ENCODE measurements at places on chromosomes 1 and 21. TPM values are rescaled to one million over a fixed set of nuclear protein-coding genes. Genes with fewer than 3 reads are reported as not detected.

GRCh38 chr1:233509526-233509925, 104.4 kb upstream of the KCNK1 start:
- DNase-seq: no peak

- peak; percentile 74 for DNase-seq
Observed at GRCh38 chr1:20521960-20522861, 14.3 kb upstream of the MUL1 start.

- peak; percentile 63 for DNase-seq
Observed at GRCh38 chr21:35511696-35512162, 462.6 kb upstream of the RUNX1 start.

NCAM2 gene
- total RNA-seq: 0.40 TPM

- peak; percentile 55 for DNase-seq
Observed at GRCh38 chr1:16013220-16013907, 4.5 kb downstream of the HSPB7 start.

GRCh38 chr1:232428786-232429530, 201.0 kb downstream of the SIPA1L2 start:
- DNase-seq: peak; percentile 49

DNA sequence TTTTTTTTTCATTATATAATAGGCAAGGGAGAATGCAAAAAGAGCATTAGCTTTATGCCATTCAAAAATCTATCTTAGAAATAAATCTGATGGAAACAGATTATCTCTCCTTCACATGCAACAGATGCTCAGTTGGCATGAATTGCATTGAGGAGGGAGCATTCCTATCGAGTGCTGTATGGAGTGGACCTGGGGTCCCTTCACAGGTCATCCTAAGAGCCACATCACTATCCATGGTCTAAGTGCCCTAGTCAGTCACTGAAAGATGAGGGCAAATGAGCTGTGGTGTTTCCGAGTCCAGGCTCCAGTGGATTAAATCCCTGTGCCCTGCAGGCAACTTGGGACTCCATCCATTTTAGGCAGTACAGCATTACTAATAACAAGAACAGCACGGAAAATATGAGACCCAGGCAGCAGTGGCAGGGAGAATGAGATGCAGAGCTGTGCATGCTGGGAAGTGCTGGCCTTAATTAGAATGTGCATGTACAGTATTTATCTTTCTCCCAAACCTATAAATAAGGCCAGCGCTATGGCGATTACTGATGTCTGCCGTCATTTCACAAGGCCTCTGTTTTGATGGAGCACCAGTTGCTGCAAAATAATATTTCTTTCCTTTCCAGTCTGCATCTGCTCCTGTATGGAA, 512.3 kb upstream of the PLXNA2 start:
- no peak for DNase-seq

A3GALT2 gene
- not detected for total RNA-seq

- DNase-seq: peak; percentile 30
Observed at GRCh38 chr1:202274611-202275010, 67.1 kb downstream of the UBE2T start.

C1QTNF12 gene
- total RNA-seq: 0.57 TPM

PLA2G5 gene
- total RNA-seq: not detected

DNA sequence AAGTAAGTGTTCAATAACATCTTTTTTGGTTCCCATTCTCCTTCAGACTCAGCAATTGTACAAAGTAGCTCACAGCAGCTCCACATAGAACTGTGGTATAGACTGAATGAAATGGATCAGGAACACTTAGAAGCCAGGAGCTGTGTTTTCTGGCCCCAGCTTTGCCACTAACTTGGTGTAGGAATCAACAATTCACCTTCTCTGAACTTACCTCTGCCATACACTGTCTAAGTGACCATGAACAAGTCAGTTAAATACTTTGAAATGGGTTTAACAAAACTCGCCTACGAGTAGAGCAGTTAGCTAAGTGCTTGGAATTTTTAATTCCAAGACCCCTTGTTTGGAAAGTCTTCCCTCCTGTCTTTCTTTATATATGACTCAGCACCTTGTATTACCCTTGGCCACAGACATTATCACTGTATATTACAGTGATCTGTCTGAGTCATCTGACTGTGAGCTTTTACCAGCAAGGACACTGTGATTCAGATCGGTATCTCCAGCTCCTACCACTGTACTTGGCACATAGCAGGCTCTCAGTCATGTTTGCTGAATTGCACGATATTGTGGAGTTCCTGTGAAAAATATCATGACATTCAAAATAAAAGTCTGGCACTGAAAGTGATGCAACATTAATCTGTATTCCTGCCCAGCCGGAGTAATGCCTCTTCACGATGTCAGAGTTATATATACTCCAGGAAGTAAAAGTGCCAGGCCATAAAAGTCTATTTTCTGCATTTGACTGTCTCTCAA, 101.7 kb upstream of the BEND5 start:
- peak; percentile 67 for DNase-seq

CACNA1S gene
- total RNA-seq: 0.17 TPM

HTR6 gene
- total RNA-seq: not detected

CLCA2 gene
- 0.26 TPM for total RNA-seq

DNA sequence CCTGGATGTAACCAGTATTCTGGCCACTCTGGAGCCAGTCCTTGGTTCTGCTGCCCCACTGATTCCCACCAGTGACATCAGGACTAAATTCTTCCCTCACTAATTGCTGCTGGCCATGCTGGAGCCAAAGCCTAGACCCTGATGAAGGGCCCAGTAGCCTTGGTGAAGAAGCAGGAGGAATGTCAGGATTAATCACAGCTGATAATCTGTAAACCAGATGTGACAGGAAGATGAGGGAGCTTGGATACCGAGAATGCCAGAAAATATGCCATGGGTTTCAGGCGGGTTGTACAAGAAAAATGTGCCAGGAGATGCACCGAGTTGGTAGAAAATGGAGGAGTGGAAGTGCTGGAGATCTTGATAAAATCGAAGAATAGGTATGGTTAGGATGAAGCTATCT, 119.0 kb upstream of the PPP2R5A start:
- DNase-seq: no peak

GOLT1A gene
- not detected for total RNA-seq

DNA sequence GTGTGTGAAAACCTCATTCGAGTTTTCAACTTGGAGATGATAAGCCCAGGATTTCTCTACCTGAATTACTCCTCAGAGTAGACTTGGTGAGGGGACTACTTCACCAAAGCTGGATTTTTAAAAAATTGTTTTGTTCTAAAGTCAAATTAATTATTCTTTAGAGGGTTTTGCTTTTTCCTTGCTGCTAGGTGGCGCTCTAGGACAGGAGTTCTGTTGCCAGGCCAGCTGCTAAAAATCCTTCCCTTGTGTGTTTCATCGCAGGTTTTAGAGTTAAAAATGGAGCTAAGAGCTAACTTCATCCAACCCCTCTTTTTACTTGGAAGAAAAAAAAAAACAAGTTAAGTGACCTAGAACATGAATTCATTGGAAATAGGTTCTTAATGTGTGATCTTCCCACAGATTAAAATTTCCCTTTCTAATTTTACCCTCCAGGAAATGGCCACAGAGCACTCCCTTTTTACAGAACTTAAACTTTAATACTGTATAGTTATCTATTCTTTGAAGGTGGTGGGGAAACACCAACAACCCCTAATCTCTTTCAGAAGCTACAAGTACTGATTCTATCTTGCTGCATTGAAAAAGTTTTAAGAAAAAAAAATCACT, 36.7 kb upstream of the FAM163A start:
- DNase-seq: peak; percentile 57

- DNase-seq: peak; percentile 52
Observed at GRCh38 chr1:171742577-171742922, 685 bp upstream of the VAMP4 start.

DNA sequence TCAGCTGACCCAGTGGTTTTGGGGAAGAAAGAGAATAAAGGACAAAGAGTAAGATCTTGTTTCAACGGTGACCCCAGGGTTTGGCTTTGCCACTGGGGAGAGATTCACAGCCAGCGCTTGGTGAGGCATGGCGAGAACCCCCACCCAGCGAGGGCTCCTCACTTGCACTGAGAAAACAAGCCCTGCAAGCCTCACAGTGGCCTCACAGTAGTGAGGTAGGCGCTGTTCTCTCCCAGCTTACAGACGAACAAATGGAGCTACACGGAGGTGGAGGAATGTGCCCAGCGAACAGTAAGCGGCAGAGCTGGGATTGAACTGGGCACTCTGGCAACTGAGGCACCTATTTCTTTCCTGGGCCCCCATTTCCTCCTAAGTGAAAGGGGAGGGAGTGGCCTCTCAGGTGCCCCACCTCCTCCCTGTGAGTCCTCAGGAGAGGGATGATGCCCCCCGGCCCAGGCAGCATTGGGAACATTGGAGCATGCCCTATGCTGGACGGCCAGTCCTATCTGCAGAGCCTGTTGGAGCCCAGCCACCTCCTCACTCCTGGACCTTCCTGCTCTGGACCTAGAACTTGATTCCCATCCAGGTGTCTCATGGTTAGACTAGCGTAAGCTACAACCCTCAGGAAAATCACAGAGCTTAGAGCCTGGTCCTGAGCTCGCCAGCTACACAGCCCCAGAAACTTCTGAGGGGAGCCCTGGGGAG, 73.4 kb upstream of the EDN2 start:
- no peak for DNase-seq

GRCh38 chr1:178238722-178239510, 145.0 kb downstream of the RASAL2 start:
- peak; percentile 99 for DNase-seq

- DNase-seq: no peak
Observed at GRCh38 chr1:212902054-212902453, 44.0 kb downstream of the FLVCR1 start.

All from LHCN-M2 (cell line).